ENCODE measurements at places on chromosomes 1 and 21. TPM values are rescaled to one million over a fixed set of nuclear protein-coding genes. Genes with fewer than 3 reads are reported as not detected.
A peak's percentile ranks its signal among the peaks of the same experiment; 100 is the strongest.

DNA sequence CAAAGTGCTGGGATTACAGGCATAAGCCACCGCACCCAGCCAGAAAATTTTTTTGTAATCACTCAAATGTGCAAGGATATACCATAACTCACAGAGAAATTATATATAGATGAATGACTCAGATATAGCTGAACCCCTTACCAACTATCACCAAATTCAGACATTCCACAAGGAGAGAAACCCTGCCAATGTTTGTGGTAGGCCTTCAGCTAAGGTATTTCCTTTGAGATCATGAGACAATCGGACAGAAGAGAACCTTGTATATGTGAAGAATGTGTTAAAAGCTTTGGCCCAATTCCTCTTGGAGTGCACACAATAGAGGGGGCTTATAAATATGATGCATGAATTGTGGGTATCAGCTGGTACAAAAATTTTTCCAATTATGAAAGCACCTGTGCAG, 50.7 kb downstream of the ZNF684 start:
- no peak for DNase-seq

DNA sequence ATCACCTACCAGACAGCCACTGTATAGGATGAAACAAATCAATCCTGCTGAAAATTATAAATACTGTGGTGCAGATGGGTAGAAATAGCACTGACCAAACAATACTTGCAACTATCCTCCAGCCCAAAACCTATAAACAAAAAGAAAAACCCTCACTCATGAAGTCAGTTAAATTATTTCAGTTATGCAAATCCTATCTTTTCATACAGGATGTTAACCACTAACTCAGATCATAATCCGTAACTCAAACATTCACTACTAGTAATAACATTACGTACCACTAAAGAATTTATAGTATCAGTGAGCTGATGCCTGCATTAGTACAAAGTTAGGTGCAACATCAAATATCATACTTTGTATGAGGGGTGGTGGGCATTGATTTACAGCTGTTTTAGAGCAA, 2.6 kb downstream of the NDC1 start:
- no peak for DNase-seq

DNA sequence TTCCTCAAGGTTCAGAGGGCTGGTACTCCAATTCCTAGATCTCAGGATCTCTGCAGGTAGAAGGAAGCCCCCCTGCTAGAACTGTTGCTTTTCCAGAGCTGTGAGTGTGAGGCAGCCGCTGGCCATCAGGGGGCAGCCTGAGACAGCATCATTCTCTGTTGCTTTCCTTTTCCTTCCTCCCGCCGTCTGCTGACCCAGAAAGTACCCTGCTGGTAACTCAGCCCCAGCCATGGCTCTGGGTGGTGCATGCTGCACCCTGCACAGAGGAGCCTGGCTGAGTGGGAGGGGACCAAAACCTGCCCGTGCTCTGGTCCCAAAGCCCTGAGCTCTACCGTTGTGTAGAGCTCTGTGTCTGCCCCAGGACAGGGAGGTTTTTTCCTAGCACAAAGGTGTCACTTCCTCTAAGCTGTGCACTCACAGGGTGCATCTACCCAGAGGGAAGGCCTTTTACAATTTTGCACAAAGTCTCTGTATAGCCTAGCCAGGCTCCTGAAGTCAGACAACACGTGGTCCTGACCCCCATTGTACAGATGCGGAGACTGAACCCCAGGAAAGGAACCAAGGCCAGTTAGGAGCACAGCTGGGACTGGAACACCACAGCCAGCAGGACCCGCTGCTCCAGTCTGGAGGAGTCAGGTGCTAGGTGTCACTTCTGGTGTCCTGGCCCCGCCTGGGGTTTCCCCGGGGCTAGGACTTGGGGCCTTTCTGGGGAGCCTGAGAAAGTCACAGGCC, 5.6 kb upstream of the FAM131C start:
- peak; percentile 80 for DNase-seq

GRCh38 chr1:94234615-94235014, 2.8 kb downstream of the ARHGAP29 start:
- no peak for DNase-seq

- DNase-seq: no peak
These were observed 36.2 kb upstream of the POU3F1 start for GRCh38 chr1:38082769-38083263.

GRCh38 chr1:182183606-182184005, 122.1 kb upstream of the ZNF648 start:
- no peak for DNase-seq

DNA sequence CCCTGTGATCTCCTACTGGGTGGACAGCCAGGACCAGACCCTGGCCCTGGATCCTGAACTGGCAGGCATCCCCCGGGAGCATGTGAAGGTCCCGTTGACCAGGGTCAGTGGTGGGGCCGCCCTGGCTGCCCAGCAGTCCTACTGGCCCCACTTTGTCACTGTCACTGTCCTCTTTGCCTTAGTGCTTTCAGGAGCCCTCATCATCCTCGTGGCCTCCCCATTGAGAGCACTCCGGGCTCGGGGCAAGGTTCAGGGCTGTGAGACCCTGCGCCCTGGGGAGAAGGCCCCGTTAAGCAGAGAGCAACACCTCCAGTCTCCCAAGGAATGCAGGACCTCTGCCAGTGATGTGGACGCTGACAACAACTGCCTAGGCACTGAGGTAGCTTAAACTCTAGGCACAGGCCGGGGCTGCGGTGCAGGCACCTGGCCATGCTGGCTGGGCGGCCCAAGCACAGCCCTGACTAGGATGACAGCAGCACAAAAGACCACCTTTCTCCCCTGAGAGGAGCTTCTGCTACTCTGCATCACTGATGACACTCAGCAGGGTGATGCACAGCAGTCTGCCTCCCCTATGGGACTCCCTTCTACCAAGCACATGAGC, 17.2 kb upstream of the SLC25A44 start:
- DNase-seq: no peak

CCDC17 gene
- 2.0 TPM for total RNA-seq

BSND gene
- not detected for total RNA-seq

RCSD1 gene
- total RNA-seq: 41.5 TPM

Data from K562 (cell line).